ENCODE measurements at places on chromosomes 5 and 9.

DNA sequence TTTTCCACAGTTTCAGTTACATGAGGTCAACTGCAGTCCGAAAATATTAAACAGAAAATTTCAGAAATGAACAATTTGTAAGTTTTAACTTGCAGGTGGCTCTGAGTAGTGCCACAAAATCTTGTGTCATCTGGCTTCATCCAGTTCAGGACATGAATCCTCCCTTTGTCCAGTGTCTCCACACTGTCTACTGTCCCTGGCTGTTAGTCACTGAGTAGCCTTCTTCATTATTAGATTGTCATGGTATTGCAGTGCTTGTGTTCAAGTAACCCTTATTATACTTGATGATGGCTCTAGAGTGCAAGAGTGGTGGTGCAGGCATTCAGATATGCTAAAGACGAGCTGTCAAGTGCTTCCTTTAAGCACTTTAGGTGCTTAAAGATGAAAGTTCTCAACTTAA, 65.3 kb downstream of the CFAP95 start:
- no peak for DNase-seq

GRCh38 chr5:122839731-122840130, 5.7 kb upstream of the SNX24 start:
- no peak for DNase-seq

DNA sequence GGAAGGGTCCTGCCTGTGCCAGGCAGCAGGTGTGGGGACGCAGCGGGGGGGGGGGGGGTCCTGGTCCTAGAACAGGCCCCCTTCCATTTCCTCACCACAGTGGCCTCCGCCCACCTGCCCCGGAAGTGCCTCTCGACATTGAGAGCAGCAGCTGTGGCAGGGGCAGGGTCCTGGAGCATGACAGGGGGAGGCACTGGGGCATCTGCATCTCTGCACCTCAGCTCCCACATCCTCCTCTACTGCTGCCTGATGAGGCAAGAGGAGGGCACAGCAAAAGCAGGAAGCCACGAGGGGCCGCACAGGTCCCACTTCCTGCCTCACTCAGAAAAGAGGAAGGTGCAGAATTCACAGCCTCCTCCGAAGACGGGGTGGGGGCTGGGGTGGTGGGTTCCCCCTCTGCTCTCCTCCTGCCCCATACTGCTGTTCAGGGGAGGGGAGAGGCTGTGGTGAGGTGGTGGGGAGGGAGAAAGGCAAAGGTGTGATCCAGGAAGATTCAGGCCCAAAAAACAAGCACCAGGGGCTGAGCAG, 14.8 kb downstream of the AKNA start:
- DNase-seq, result peak; percentile 17

DNA sequence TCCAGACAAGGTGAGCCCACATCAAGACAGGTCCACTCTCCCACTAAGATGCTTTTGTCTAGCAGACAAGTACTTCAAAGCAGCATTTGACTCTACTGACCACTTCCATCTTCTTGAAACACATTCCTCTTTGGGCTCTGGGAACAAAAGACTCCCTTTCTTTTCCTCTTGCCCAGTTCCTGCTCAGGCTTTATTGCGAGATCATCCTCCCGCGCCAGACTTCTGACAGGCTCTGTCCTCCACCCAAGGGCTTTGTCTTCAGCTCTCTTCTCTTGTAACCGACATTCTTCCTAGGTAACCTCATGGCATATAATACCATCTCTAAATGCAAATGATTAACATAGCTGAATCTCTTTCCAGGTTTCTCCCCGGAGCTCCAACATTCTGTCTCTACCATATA, 85.8 kb downstream of the NUDT12 start:
- no peak for DNase-seq

- peak; percentile 65 for DNase-seq
These were observed 911 bp upstream of the PIK3R1 start for GRCh38 chr5:68214482-68215207.

- DNase-seq, result no peak
These were observed 281.6 kb downstream of the ADAMTS6 start for GRCh38 chr5:65199993-65200675.

- DNase-seq, result no peak
These were observed 38.8 kb downstream of the PAEP start for GRCh38 chr9:135600296-135600817.

GRCh38 chr9:92313624-92314012, 11.5 kb downstream of the NOL8 start:
- no peak for DNase-seq

- no peak for DNase-seq
These were observed 3.4 kb downstream of the SQSTM1 start for GRCh38 chr5:179823937-179824744.

GRCh38 chr5:15796557-15796956, 296.6 kb downstream of the FBXL7 start:
- DNase-seq, result no peak

DNA sequence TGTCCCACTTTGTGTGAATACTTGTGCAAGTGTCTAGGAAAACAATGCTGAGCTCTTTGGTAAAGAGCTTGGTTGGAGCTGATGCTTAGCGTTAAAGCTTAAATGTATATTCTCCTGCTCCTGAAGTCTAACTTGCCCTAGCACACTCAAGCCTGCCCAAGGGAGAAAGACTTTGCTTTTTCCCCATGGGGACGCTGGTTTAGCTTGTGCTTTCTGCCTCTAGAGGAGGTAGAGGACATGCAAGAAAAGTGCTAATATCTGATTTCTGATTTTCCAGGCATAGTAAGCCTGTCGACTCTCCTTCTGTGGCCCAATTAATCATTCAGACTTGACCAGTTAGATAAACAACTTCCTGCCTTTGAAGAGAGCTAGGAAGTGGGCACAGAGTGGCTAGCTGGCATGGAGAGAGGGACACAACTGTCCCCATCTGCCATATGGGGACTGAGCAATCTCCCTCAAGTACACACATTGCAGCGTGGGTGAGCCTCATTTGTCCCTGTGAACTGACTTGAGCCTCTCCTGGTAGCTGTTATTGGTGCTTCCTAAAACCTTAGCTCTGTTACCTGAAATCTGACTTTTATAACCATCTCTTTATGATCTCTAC, 348.4 kb downstream of the BRINP1 start:
- DNase-seq, result no peak

DNA sequence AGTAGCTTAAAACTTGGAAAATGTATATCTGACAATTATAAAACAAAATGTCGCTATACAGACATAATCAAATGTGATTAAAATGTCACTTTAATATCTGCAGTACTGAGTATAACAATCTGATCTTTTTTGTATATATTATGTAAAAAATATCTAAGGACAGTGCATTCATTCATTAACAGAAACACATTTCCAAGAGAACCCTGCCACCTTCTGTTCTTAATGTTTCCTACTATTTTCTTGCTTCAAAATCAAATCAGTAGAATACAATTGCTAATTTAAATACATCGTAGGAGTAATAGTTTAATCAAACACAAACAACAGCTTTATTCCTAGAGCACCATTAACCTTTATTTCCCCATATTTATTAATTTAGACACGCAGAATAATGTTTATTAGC, 142.6 kb upstream of the ST8SIA4 start:
- no peak for DNase-seq

DNA sequence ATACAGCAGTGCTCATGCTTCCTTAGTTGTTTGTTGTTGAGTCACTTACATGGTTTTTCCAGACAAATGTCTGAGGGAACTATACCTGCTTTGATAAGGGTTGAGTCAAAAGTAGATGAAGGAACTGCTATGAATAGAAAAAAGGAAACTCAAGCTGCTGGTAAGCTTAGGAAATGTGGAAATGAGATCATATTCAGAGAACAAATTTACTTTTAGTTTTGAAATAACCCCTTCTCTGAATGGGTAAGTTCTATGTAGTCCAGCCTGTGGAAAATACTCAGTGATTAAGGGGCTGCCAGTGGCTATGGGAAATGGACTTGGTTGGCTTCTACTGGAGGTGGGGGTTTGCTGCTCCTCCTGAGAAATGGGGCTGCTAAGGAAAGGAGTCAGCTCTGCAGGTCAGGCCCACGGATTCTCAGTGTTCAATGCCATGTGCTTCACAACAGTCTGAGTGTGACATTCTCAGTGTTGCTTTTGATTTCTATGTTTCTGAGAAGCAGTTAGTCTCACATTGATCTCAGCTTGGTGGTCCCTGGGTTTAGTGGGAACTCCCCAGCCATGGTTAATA, 47.7 kb upstream of the GLRX start:
- no peak for DNase-seq

DNA sequence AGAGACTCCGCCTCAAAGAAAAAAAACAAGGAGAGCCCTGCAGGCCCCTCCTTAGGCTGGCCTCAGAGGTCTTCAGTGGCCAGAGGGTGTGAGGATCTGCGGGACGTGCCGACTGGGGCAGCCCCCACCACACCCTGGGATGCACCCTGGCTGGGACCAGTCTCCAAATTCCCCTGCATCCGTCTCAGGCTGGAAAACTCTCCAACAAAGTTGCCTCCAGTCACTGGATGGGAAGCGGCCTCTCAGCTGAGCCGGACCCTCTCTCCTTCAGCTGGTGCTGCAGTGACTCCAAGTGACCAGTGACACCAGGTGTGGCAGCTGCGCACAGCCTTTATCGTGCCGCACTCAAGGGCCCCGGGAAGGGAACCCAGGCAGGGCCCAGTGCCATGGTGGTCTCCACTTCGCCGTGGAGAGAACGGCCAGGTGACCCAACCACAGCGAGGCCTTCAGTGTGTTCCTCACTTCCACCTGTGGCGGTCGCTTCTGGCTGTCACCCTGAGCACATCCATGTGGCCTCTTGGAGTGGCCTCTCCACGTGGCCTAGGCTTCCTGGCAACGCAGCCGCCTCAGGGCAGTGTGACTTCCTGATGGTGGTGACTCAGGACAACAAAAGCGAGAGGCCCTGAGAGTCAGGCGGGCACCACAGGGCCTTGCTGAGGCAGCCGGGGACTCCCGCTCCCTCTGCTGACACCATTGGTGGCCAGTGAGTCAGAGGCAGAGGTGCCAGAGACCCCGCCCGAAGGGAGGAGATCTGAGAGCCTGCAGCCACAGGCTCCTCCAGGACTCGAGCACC, 19.3 kb upstream of the CAMSAP1 start:
- DNase-seq, result peak; percentile 29

DNA sequence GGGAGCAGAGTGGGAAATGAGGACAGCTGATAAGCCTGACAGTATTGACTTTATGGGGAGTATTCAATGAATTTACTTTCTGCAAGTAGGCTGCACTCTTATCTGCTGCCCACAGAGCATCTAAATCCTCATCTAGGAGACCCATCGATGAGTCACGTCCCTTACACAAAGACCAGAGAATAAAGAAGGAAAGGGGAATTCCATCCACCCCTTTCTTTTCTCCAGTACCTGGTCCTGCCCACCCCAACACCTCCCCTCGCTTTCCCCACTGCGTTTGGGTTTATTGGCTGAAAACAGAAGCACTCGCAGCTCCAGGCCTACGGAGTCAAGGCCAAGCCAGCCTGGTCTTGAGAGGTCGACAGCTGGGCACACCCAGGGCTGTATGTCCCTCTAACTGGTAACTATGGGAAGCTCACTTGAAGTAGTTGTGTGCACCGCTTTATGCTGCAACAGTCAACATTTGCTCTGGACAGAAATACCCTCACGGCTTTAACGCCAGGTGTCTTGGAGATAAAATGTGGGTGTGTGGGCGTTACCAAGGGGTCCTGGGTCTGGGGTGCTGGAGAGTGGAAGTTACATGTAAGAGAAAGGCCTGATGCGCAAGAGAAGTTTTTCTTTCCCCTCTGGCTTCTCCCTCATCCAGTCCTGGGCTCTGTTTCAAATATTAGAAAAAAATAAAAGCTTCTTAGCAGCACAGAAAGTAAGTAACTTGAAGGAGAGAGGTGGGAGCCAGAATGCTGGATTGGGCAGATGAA, 14.5 kb upstream of the TAL2 start:
- no peak for DNase-seq
